HEK293T (cell line): ENCODE measurements at places on chromosomes 3 and 15.
A peak's percentile ranks its signal among the peaks of the same experiment; 100 is the strongest.

GRCh38 chr3:89467898-89468363, 360.5 kb downstream of the EPHA3 start:
- DNase-seq = peak; percentile 6

- DNase-seq = no peak
Observed at GRCh38 chr15:51737522-51738305, at the start of gene LYSMD2. Gene LYSMD2 (minus strand): TSS chr15:51737655. CDS start chr15:51737622, 33 bp downstream.

- DNase-seq = no peak
Observed at GRCh38 chr3:134008630-134009156, 21.0 kb downstream of the SLCO2A1 start.

GRCh38 chr3:148845756-148846395, 18.3 kb downstream of the CPB1 start:
- no peak for DNase-seq

- DNase-seq = no peak
Observed at GRCh38 chr15:76209523-76209922, 101.7 kb downstream of the ETFA start.

- DNase-seq = peak; percentile 39
Observed at GRCh38 chr3:42117175-42118008, 26.2 kb downstream of the TRAK1 start.

DNA sequence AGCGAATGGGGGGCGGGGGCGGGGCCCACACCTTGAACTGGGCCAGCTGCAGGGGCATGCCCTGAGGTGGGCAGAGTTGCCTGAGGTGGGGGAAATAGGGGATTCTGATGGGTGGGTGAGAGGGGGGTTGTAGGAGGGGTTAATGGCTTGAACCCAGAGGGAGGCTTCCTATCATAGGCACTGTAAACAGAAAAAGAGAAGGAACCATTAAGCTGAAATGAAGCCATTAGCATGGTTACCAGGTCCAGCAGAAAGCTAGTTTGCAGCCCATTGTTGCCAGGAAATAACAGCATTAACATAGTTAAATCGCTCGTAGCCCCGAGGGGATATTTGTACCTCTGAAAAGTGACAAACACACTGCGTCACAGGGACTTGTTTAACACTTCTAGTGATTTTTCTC, 29.0 kb downstream of the ETV5 start:
- DNase-seq = no peak

DNA sequence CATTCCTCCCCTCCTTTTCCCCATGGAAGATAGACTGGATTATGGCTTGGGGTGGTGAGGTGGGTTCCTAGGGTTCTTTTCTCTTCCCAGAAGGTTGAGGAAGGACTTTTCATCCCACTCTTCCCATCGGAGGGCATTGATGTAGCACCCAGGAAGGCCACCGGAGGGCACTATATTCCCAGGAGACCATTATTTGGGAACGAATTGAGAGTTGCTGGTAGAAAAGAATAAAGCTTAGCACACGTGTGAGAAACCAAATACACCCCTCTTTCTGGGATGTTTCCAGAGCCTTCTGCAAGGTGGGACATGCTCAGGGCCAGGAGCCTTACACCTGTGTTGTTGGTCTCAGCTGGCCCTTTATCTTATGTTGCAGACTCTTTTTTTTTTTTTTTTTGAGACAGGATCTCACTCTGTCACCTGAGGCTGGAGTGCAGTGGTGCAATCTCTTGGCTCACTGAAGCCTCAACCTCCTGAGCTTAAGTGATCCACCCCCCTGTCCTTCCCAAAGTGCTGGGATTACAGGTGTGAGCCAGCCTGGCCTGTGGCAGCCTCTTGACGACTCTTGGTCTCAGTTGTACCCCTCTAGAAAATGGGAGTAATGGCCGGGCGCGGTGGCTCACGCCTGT, 6.3 kb upstream of the CDC25A start:
- peak; percentile 81 for DNase-seq

- no peak for DNase-seq
Observed at GRCh38 chr3:116492379-116492778, 47.1 kb upstream of the LSAMP start.

GRCh38 chr15:30997270-30997669, 5.8 kb upstream of the MTMR10 start:
- DNase-seq = no peak

- no peak for DNase-seq
Observed at GRCh38 chr3:30553641-30554316, 52.6 kb upstream of the TGFBR2 start.
